Caco-2 (cell line): ENCODE measurements at places on chromosomes 7 and 10. TPM values are rescaled to one million over a fixed set of nuclear protein-coding genes. Genes with fewer than 3 reads are reported as not detected.

Gene AKR1C8
- not detected in 2 replicates for total RNA-seq

DNA sequence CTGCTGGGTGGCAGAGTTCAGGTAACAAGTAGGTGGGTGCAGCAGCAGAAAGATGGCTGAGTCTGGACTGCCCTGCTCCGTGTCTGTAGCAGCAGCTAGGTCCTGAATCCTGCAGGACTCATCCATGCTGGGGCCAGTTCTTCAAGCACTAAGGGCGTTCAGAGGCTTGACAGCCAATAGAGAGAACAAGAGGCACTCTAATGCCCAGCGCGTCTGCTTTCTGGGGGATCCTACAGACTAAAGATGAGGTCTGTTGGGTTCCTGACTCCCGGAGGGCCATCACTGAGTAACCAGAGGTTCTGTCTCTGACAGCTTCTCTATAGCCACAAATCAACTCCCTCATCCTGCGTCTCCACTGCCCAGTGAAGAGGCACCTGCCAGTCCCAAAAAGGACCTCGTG lies 125.5 kb downstream of the PTPN20 start:
- peak; percentile 15 for DNase-seq

GRCh38 chr10:110739811-110740271 lies 95.7 kb downstream of the RBM20 start:
- DNase-seq, result no peak

GRCh38 chr10:132404911-132405462 lies 8.0 kb downstream of the PWWP2B start:
- no peak for DNase-seq

GRCh38 chr7:141477865-141478264 lies 73.3 kb upstream of the AGK start:
- DNase-seq, result no peak

DNA sequence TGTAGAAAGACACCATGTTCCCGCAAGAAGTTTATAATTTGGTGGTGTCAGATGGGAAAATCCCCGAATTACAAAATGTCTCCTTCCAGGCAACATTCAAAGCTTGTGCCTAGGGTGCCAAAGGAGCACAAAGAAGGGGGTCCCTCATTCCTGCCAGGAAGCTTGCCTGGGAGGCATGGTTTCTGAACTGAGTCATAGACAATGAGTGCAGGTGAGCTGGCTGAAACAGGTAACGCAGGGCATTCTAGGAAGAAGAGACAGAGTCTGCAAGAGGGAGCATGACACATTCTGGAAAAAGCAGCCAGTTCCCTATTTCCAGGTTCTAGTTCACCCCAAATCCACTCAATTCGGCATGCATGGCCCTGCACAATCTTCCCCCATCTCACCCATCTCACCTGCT lies 11.9 kb upstream of the CALU start:
- no peak for DNase-seq

GRCh38 chr7:83524277-83525075 lies 124.5 kb downstream of the SEMA3E start:
- no peak for DNase-seq

Gene UPK3BL1
- 9.9 and 13.7 TPM in 2 replicates for total RNA-seq

DNA sequence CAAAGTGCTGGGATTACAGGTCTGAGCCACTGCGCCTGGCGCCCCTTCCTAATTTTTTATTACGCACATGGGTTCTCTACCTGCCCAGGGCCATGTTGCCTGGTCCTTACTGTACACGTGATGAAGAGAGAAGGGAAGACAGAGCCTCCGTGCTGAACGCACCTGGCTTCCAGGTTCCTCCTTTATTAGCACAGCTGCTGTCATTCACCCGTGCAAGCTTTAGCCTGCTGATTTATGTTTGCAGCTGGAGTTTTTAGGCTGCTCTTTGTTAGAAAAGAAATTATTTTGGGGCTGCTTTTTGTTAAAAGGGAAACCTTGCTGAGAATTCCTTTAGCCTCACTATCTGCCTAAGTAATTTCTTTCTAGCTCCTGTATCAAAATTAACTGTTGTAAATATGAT lies 417.0 kb downstream of the CALN1 start:
- no peak for DNase-seq

- DNase-seq, result no peak
Measured at GRCh38 chr10:6351495-6351894, 148.8 kb downstream of the PFKFB3 start.

Gene TM9SF3
- 176 and 184 TPM in 2 replicates for total RNA-seq

GRCh38 chr7:25098096-25099046 lies 26.7 kb downstream of the CYCS start:
- DNase-seq, result peak; percentile 54

DNA sequence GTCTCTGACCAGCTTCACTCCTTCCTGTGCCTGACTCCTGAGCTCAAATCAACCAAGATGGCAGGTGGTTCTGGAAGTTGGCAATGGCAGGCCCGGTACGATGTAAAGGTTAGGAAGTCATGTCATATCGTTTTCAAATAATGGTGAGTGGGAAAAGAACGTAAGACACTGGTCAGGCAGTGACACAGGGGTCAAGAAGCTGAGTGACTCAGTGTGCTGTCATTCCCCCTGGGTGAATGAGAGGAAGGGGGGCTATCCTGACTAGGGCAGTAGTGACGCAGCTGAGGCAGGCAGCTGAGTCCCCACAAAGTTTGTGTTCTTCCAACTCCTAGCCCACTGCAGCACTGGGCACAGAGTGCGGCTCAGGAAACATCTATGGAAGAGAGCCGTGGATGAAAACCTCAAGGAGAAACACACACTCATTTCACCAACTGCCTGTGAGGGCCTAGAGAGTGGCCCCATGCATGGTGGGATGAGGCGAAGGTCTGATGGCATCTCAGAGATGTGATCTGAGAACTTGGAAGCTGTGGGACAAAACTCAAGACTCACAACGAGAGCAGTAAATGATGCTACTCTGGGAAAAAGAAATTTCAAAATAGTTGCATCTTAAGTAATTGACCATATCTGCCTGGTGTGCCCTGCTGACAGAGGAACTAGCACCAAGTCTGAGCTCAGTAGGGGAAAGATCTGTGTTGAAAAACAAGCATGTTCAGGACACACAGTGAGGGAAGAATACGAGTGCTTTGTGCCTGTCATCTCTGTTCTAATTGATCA lies 23.2 kb downstream of the CREB3L2 start:
- no peak for DNase-seq

Gene DHX32
- 24.8 and 25.0 TPM in 2 replicates for total RNA-seq

DNA sequence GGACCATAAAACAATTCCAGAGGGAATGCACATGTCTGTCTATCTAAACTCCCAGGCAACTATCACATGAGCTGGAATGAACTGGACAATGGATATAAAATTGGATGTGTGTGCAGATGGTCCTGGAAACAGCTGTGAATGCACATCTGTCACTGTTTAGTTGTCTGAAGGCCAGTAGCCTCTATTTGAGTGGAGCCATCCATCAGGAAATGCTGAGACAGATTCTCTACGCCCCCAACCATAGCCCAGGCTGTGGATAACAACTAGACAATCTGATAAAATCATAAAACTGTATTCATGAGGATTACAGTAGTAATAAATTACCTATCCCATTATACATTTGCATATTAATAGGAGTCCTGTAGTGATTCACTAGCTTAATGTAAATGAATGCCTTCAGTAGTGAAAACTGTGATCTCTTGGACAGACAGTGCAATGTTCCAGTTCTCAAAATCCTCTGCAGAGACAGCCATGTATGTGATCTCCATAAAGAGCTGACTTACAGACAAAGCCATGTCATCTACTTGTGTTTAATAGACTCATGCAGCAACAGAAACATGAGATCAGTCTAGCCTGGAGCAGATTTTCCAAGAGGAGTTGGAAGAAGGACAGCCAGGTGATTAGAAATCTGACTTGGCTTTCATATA lies 907.6 kb downstream of the KCNMA1 start:
- no peak for DNase-seq

DNA sequence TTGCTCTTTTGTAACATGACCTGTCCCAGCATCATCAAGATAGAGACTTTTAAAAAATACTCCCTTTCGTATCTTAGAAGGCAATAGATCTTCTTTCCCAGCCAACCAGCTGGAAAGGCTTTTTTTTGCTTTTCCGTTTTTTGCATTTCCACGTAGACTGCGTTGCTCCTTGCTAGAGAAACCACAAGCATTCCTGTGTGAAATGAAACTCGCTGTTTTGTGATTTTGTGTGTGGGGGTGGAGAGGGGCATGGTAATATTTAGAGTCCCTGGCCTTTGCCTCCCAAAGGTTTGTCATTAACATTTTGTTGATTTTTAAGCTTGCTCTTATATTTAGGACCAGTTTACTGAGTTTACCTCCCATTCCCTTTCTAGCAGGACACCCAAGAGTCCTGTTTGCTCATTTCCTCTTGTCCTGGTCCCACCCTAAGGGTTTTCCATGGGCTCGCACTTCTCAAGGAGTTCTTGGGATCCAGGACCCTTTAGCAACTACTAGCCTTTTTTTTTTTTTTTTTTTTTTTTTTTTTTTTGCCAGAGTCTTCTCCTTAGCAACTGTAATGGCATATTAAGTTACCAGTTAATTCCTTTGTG lies 243.6 kb downstream of the BICC1 start:
- DNase-seq, result no peak

DNA sequence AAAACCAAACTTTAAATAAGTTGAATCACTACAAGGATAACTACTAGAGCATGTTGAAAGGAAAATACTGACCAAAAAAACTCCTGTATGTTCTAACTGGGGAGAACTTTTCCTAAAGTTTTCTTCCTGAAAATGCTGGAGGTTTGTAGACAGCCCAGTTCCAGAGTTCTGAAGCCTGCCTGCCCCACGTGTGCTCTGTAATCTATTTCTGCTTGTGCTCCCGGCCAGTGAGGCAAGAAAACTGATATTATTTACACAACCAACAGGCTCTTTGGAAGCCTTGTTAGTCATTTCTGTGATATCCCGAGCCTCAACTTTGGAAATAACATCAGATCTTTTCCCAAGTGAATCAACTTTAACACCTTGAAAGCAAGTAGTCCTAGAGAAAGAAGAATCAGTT lies 46.7 kb downstream of the ZFAND4 start:
- DNase-seq, result no peak

Gene NOLC1
- total RNA-seq, result 137 and 147 TPM in 2 replicates

- DNase-seq, result no peak
Measured at GRCh38 chr7:46494028-46494427, 573.0 kb upstream of the IGFBP3 start.

GRCh38 chr10:62005687-62006086 lies 104.2 kb downstream of the ARID5B start:
- DNase-seq, result no peak

- DNase-seq, result no peak
Measured at GRCh38 chr7:127704211-127704610, 52.2 kb downstream of the SND1 start.

Gene PRSS37
- not detected in 2 replicates for total RNA-seq

- no peak for DNase-seq
Measured at GRCh38 chr7:74059681-74060588, 23.7 kb upstream of the LIMK1 start.

DNA sequence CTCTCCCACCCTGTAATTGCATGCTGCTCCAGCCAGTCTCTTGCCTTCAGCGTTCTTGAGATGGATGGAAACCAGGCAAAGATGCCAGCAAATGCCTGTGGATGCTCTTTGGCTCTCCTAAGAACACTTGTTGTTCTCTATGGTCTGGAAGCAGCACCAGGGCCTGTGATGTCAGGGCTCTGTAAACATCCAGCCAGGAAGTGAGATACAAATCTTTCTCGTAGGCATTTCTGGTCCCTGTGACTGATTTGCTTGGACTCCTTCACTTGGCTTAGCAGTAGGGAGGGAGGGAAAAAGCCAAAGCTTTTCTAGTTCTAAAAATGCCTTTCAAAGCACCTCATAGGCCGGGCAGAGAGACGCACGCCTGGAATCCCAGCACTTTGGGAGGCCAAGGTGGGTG lies 201.3 kb downstream of the REEP3 start:
- DNase-seq, result no peak

DNA sequence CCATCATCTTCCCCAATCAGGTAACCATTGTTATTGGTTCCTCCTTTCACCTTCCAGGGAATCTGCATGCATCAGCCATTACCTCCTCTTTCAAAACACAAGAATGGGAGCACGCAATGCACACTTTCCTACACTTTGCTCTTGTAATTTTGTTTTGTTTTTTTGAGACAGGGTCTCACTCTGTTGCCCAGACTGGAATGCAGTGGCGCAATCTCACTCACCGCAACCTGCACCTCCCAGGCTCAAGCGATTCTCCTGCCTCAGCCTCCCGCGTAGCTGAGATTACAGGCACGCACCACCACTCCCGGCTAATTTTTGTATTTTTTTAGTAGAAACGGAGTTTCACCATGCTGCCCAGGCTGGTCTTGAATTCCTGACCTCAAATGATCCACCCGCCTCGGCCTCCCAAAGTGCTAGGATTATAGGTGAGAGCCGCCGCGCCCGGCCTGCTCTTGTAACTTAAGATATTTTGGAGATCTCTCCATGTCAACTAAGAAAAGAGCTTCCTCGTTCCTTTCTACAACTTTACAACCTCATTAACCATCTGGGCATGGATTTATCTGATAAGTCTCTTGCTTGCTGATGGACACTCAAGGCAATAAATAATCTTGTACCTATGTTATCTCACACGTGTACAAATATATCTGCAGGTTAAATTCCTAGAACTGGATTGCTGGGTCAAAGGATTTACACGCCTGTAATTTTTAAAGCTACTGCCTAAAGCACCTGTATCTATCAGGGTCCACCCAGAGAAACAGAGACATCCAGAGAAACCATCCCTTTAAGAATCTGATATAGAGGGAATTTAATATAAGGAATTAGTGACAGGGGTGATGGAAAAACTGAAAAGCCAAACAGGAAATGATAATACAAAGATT lies 4.2 kb downstream of the CYTH3 start:
- peak; percentile 84 for DNase-seq

Gene FAM149B1
- 13.2 and 14.1 TPM in 2 replicates for total RNA-seq

- peak; percentile 90 for DNase-seq
Measured at GRCh38 chr10:77405771-77406241, 231.8 kb downstream of the KCNMA1 start.

- DNase-seq, result no peak
Measured at GRCh38 chr7:27163288-27164044, 1.9 kb downstream of the HOXA9 start.

DNA sequence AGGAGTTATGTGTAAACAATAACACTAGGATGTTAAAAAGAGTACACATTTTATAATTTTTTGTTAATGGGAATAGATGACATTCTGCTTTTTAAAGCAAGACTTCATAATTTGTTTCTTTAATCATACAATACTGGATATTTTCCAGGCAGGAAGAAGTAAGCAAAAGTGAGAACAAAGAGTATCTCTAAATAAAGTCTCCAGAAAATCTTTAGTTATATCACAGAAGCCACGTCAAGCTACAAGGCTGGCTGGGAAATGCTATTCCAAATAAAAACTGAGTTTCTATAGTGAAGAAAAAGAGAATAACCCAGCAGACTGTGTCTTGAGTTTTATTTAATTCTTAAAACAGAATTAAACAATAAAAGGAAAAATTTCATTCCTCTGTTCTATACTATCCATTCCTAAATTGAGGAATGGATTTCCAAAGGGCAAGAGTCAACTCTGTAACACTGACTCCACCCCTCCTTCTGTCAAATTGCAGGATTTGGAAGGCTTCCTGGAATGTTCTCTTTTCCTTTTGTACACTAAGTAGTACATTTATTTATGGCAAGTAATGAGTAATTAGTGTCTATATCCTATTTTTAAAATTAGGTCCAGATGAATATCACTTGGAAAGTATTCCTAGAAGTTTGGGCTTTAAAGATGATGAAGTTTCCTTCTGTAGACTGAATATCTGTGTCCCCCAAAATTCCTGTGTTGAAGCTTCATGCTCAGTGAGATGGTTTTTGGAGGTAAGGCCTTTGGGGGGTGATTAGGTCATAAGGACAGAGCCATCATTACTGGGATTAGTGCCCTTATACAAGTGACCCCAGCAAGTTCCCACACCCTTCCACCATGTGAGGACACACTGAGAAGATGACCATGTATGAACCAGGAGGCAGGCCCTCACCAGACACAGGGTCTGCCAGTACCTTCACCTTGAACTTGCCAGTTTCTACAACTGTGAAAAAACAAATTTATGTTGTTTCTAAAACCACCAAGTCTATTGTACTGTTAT lies 290.9 kb downstream of the CRPPA start:
- no peak for DNase-seq
